ENCODE measurements at places on chromosomes 3 and 15.

GRCh38 chr3:113151461-113152031 is 59.8 kb upstream of the BOC start:
- no peak overlapping the region for H3K4me3 ChIP-seq
- no peaks in the 10 kb centered on the region for H3K27me3 ChIP-seq
- H3K36me3 ChIP-seq = no peaks in the 10 kb centered on the region
- peaks cover 48% of the 10 kb centered on the region for H3K4me1 ChIP-seq
- H3K27ac ChIP-seq = peak overlapping the region; percentile 47
- DNase-seq = no peak

DNA sequence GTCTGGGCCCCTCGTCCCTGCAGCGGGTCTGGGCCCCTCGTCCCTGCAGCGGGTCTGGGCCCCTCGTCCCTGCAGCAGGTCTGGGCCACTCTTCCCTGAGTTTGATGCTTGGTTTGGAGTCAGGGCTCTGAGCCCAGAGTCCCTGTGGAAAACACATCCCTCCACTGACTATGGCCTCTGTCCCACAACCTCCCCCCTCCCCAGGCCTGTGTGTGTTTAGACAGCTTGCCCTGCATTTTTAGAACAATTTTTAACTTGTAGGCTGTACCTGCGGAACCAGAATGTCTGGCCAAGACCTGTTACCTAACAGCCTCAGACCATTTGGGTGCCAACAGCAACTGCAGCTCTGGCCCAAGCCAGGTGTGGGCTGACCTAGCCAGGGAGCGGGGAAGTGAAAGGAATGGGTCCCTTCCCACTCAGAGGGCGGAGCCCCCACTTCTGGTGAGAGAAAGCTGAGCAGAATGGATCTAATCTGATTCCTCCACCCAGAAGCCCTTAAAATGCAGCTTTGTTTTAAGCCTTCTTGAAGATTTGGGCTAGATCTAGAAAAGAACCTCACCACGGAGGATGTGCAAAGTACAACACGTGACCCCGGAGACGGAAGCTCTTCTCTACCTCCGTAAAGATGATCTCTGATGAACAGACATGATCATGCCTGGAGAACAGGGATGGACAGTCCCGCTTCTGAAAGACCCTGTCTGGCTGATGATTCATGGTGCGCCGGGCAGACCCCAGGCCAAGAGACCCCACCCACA is 60.5 kb upstream of the TFRC start:
- H3K4me3 ChIP-seq = no peak overlapping the region
- H3K36me3 ChIP-seq = no peaks in the 10 kb centered on the region
- peaks cover 21% of the 10 kb centered on the region for H3K27me3 ChIP-seq
- DNase-seq = no peak

DNA sequence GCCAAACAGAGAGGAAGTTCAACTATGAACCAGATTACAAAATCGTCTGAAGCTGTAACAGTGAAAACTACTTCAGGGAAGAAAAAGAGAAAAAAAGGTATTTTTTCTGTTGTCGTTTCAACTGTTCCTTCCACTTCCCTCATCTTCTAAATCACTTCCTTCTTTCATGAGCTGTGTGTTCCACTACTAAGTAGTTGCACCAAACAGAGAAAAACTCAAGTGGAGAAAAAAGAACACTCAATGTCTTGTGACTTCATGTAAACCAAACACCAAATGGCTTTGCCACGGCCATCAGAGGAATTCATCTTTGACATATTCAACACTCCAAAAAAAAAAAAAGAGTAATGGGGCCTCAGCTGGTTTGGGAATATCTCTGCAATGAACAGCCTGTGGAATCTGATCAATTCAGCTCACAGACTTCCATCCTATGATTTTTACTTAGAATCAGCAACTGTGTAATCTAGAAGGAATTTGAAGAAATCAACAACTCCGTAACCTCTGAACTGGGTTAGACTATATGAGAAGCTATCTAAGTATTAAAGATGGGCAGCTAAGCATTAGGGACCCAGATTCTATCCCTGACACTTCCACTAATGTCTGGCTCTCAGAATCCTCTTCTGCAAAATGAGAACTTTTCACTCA is 47.5 kb upstream of the RNF7 start:
- peaks cover 13% of the 10 kb centered on the region for H3K4me1 ChIP-seq
- H3K36me3 ChIP-seq = no peaks in the 10 kb centered on the region
- no peak overlapping the region for H3K4me3 ChIP-seq
- H3K27me3 ChIP-seq = no peaks in the 10 kb centered on the region
- DNase-seq = no peak
- H3K27ac ChIP-seq = no peak overlapping the region

- H3K36me3 ChIP-seq = no peaks in the 10 kb centered on the region
- no peak overlapping the region for H3K4me3 ChIP-seq
- H3K27ac ChIP-seq = no peak overlapping the region
- no peak for DNase-seq
- no peaks in the 10 kb centered on the region for H3K27me3 ChIP-seq
- no peaks in the 10 kb centered on the region for H3K4me1 ChIP-seq
These were observed 11.0 kb downstream of the LEKR1 start for GRCh38 chr3:156837115-156837514.

DNA sequence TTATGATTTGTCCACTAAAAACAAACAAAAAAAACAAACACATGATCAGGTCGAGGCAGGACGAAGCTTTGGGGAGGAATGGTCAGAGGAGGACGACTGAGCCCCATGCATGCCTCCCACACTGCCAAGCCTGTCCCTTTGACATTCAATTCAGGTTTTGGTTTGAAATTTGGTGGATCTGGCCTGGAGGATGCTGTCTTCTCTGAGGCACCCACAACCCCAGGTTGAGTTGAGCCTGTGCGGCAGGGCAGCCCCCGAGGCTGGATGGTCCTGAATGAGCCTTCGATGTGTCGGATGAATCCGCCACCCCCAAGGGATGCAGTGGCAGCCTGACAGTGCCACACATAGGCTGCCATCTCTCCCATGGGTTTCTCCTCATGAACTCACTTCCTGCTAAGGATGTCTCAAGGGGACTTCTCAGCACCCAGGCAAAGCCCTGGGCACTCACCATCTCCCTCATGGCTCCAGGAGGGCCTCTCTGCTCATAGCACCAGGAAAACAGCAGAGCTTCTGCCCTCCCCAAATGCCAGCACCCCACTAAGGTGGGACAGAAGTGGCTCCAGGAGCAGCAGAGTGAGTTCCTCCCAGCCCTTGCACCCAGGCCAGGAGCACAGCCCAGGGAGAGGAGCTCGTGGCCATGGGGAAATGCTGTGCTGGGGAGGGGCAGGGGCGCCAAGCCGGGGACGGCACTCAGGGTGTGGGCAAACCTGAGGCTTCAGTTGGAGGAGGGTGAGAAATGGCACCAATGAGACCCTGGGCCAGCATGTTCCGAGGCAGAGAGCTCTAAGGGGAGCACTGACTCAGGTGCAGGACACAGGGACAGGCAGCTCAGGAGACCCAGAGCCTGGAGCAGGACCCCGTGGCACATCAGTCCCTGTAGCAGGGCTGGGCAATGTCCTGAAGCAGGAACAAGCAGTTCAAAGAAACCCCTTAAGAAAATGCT is 18.5 kb downstream of the PRR23E start:
- no peak for DNase-seq
- no peak overlapping the region for H3K27ac ChIP-seq
- no peaks in the 10 kb centered on the region for H3K36me3 ChIP-seq
- H3K4me3 ChIP-seq = no peak overlapping the region

- H3K27me3 ChIP-seq = no peaks in the 10 kb centered on the region
- DNase-seq = no peak
- H3K36me3 ChIP-seq = no peaks in the 10 kb centered on the region
- no peaks in the 10 kb centered on the region for H3K4me1 ChIP-seq
- H3K27ac ChIP-seq = no peak overlapping the region
These were observed 55.2 kb downstream of the CEMIP start for GRCh38 chr15:80834402-80834801.

- no peaks in the 10 kb centered on the region for H3K27me3 ChIP-seq
- no peak for DNase-seq
- no peak overlapping the region for H3K4me3 ChIP-seq
- no peak overlapping the region for H3K27ac ChIP-seq
These were observed 19.1 kb upstream of the FSIP1 start for GRCh38 chr15:39801641-39802309.

DNA sequence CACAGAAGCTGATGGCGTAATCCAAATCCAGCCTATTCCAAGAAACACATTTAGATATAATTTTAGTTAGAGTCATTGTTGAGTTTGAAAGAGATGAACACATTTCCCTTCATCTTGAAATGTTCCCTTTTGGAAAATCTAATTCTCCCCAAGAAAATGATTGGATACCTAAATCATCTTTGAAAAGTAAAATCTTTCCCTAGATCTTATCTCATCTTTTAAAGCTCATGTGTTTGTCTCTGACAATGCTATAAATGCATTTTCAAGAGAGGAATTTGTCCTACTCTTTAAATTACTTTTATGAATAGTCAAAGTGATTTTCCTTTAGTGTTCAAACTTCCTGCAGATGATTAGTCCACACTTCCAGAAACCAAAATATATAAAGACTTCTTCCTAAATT is 82.6 kb upstream of the CNTN6 start:
- H3K27ac ChIP-seq = no peak overlapping the region
- DNase-seq = no peak
- H3K4me3 ChIP-seq = no peak overlapping the region
- H3K4me1 ChIP-seq = no peaks in the 10 kb centered on the region
- no peaks in the 10 kb centered on the region for H3K36me3 ChIP-seq

- no peak for DNase-seq
- H3K27ac ChIP-seq = no peak overlapping the region
- no peaks in the 10 kb centered on the region for H3K27me3 ChIP-seq
These were observed 13.2 kb downstream of the EPHB3 start for GRCh38 chr3:184574515-184575417.

GRCh38 chr15:44695294-44695693 is 15.8 kb downstream of the PATL2 start:
- no peaks in the 10 kb centered on the region for H3K27me3 ChIP-seq
- no peaks in the 10 kb centered on the region for H3K36me3 ChIP-seq
- no peak overlapping the region for H3K27ac ChIP-seq
- no peak for DNase-seq
- H3K4me1 ChIP-seq = no peaks in the 10 kb centered on the region

DNA sequence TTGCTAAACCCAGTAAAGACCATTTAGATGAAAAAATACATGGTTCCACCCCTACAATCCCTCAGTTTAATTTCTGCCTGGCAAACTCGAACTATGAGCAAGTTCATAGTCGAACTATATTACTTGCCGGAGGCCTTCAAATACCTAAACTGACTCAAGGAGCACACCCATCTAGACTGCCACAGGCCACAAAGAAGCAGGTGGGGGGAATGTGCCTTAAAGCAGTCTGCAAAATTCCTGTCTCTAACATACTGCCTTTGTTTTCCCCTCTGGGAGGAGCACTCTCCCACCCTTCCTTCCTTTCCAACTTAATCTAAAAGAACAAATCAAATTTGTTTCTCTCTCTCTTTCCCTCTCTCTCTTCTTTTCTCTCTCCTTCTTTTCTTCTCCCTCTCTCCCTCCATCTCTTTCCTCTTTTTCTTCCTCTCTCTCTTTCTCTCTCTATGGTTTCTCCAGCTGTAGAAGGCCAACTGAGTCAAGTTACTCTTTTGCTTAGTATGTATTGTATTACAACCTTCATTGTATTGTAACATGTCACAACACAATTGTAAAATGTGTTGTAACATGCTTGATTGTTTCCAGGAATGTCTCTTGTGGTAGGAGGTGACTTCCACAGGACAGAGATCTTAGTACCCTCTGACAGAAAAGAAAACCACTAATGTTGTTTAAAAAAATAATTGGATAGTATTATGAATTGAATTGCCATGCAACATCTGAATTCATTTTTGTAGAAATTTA is 496.3 kb downstream of the ROBO2 start:
- no peaks in the 10 kb centered on the region for H3K36me3 ChIP-seq
- DNase-seq = no peak
- H3K27me3 ChIP-seq = no peaks in the 10 kb centered on the region
- no peaks in the 10 kb centered on the region for H3K4me1 ChIP-seq

GRCh38 chr15:94791008-94791407 is 559.6 kb downstream of the MCTP2 start:
- H3K27ac ChIP-seq = no peak overlapping the region
- H3K4me1 ChIP-seq = no peaks in the 10 kb centered on the region
- H3K27me3 ChIP-seq = no peaks in the 10 kb centered on the region
- no peak overlapping the region for H3K4me3 ChIP-seq
- DNase-seq = no peak

Data from heart right ventricle (tissue), 16 donors.